Activated T-helper 1 cell treated with anti-CD3 and anti-CD28 coated beads, Interleukin-2, amount 50 U/mL, for 16 hours (primary cell): ENCODE measurements at places on chromosomes 2 and 18.

DNA sequence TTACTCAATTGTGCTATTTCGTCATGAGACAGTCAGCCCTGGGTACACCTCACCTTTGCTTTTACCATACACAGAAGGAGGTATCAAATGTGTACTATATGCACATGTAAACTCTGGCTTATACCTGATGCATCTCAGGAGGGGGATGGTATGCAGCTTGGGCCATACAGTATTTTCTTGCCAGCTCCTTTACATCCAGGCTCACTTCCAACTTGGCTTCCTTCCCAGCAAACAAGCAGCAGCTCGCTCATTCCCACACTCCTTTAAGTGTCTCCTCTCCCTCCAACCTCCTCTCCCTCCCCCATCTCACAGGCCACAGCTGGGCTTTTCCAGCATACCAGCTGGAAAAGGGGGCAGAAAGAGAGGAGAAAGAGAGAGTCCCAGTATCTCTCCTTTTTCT lies 9.6 kb downstream of the MARCHF4 start:
- DNase-seq = no peak

DNA sequence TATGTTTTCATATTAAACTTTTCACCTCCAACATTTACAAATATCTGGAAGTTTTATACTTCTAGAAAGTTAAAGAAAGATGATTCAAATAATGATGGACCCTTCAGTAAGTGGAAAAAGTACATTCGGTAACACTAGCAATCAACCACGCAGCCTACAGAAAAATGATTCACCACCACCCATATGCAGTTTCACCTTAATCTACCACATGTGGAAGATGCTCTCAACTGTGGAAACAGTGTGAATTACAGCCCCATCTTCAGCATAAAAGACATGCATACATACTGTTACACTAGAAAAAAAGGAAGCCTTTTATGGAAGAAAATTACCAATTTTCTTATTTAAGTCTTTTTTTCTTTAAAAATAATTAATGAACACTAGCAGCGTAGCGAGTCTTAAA lies 1.1 kb downstream of the SLC38A11 start:
- no peak for DNase-seq

DNA sequence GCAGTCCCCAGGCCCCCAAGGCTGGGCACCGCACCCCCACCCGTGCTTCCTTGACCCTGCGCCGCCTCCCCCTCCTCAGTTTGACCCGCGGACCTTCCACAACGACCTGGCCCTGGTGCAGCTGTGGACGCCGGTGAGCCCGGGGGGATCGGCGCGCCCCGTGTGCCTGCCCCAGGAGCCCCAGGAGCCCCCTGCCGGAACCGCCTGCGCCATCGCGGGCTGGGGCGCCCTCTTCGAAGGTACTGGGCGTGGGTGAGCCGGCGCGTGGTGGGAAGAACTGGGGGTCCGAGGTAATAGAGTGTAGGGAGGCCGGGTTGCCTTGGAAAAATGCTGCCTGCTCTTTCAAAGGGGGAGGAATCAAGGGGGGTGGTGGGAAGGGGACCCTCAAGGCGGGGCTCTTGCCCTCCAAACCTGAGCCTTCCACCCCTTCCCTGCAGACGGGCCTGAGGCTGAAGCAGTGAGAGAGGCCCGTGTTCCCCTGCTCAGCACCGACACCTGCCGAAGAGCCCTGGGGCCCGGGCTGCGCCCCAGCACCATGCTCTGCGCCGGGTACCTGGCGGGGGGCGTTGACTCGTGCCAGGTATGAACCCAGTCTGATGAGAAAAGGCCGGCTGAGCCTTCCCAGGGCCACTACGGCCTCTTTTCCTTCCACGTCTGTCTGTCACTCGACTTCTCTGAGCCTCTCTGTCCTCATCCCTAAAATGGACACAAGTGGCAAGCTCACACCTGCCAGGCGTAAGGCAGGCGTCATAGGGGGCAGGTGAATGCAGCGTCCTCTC lies 2.6 kb downstream of the PRSS56 start:
- DNase-seq = no peak

DNA sequence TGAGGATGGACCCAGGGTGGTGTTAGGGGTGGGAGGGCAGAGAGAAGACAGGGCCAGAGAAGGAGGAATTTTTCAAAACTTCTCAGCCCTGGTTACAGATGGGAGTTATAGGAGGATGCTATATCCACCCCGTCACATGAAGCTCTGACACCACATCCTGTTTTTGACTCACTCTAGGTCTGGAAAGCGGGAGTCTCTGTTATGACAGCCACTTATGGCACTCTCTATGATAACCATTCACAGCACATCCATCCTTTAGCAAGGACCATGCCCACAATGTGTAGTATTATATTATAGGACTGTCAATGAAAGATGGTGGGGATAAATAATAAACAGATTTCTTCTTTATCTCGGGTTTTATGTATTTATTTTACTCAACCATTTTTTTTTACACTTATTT lies 461.2 kb downstream of the CDH2 start:
- no peak for DNase-seq

DNA sequence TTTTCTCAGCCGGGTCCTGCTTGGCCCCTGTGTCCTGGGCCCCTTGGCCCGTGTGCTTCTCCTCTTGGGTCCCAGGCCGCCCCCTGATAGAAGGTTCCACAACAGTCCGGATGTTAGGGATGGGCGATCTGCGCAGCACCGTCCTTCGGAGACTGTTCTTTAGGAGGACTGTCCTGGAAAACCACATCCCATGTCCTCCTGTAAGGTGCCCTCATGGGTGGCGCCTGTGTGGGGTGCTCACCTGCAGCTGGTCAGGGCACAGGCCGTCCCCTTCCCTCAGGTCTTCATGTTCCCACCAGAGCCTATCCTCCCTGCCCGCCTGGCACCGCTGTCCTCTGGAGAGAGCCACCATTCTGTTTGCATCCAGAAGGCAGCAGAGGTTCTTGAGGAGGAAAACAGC lies 50.0 kb downstream of the CTDP1 start:
- no peak for DNase-seq

DNA sequence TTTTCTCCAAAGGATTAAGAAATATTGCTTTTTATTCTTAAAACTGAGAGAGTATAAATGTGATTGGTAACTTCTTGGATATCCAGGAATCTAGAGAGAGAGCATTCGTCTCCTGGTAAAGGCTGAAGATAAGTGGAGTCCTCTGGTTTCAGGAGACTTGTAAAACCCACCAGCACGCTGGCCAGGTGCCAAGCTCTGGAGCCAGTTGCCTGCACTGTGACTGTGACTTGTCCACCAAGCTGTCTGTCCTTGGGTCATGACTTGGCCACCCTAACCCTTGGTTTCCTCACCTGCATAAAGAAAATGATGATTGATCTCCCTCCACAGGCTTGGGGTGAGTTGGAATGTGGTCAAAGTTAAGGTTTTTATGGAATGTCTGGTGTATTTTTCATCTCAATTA lies 185.4 kb upstream of the NCKAP5 start:
- no peak for DNase-seq

DNA sequence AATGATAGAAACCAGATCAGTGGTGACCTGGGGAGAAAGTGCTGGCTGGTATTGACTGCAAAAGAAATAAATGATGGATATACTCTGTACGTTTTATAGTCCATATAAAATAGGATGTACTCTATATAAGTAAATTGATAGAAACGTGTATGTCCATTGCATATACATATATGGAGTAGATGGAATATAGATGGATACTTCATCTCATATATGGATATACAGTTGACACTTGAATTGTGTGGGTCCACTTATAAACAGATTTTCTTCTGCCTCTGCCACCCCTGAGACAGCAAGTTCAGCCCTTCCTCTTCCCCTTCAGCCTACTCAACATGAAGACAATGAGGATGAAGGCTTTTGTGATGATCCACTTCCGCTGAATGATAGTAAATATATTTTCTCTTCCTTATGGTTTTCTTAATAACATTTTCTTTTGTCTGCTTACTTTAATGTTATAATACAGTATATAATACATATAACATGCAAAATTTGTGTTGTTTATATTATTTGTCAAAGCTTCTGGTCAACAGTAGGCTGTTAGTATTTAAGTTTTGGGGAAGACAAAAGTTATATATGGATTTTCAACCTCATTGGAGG lies 76.1 kb upstream of the MYCN start:
- no peak for DNase-seq

GRCh38 chr2:113282747-113283533 lies 4.2 kb upstream of the PAX8 start:
- no peak for DNase-seq

DNA sequence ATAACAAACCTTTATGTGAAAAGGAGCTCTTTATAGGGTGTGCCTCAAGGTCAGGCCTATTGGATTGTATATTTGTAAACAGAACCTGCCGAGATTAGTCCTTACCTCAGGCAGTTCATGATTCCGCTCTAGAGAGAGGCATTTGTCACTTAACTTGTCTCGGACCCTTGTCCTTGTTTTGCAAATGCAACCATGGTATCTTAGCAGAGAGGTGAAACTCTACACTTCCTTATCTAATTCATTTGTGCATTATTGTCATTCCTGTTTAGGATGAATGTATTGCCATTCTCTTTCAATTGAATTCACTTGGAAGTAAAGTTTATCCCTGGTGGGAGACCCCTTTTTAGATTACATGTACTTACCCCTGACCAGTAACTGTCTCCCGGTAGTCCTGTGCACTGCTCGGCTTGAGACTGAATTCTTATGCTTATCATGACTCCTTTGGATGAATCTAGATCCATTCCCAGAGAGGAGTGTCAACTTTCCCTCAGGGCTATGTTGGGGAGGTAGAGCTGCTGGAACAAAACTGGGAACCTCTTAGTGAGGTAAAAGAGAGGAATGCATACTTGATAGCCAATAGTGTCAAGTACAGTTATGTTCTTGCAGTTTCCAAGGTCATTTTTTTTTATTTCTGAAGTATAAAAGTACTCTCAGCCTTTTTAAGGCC lies 46.6 kb downstream of the SGPP2 start:
- no peak for DNase-seq
